ENCODE measurements at places on chromosomes 12 and 14.

DNA sequence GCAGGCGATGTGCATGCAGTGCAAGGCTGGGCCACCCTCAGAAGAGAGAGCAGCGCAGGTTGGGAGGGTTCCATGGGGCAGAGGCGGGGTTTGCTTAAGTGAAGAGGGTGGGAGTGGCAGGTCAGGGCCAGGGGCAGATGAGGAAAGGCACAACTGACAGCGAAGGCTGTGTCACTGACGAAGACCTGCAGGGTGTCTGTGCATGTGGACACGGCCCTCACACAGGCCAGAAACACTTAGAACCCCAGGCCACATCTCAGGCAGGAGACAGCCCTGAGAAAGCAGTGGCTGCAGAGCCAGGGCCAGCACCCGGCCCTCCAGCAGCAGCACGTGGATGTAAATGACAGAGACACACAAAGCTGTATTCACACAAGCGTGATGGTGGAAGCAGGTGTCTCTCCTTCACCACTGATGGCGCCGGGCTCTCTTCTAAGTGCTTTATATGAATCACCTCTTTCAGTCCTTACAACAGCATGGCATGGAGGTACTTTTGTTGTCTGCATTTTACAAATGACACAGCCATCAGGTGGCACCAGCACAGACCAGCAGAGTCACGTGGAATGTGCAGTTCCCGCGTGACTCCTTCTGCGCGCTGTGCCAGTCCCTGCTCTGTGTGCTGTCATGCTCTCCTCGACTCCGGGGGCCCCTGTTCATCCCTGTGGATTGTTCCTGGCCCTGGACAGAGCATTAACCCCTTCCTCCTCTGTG, 54.6 kb downstream of the TSPAN11 start:
- DNase-seq, result no peak

DNA sequence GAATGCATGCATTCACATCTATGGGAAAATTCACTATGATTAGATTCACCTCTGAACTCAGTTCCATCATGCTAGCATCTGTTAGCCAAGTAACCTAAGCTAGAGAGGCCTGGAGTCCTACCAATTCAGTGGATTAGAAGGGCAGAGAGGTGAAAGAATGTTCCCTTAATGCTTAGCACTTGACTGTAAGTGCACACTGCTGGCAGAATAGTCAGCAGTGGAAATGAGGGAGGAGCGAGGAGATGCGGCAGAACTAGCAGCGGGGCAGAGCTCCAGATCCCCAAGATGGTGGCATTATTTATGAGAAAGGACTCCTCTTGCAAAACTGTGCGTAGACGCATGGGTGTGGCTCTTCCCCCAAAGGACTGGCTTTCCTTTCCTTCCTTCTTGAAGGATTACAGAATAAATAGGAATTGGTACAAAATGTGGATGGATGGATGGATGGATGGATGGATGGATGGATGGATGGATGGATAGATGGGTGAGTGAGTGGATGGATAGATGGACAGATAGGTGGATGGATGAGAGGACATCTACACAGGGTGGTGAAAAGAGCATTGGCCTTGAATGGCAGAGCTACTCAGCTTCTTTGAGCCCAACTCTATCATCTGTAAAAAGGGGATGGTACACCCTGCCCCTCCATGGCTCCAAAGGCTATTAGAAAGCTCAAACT, 227.2 kb downstream of the CHST11 start:
- DNase-seq, result no peak

GRCh38 chr12:28905220-28905955, 243.7 kb upstream of the FAR2 start:
- DNase-seq, result no peak

GRCh38 chr12:100795174-100795799, 711 bp downstream of the ANO4 start:
- DNase-seq, result no peak

- DNase-seq, result no peak
Measured at GRCh38 chr12:64187370-64187769, 34.7 kb downstream of the KICS2 start.

DNA sequence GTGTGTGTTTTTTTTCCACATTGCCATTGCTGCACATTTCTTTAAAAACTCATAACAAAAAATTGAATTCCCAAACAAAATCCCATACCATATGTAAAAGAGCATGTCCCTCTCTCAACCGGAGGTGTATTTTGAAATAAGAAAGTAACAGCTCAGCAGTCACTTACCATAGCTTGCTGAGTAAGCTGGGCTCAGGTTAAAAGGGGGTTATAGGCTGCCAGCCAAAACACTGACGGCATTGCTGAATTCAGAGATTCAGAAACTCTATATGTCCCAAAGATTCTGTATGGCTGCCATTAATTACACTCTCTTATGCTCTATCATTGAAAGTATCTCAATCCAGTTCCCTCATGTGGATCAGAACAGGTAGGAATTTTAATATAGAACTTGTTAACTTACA, 276.0 kb downstream of the FOXG1 start:
- no peak for DNase-seq

DNA sequence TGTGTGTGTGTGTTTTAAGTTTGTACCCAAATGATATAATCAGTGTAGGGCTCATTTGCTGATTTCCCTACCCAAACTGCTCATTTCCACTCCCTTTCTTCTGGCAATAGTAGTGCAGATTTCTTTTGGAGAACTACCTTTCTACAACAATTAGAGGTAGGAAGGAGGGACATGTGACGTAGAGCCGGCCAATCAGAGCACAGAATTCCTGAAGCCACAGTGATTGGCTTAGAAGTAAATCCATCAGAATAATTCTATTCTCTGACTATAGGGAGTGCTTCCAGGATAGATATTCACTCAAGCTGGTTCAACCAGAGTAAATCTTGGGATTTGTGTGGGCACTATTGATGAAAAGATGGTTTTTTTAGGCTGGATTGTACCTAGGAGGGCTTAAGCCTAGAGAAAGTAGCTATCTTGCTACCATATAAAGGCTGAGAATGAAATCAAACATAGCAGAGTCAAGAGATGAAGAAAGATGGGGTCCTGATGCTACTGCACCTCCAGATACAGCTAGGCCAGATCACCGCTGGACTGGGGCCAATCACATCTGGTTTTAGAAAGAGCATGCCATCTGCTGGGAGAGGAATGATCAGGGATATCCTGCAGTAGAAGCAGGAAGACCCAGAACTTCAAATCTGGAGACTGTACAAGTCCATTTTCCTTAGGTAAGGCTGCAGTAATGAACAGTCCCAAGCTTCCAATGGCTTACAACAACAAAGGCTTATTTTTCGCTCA, 54.1 kb upstream of the NUAK1 start:
- no peak for DNase-seq
